ENCODE measurements at places on chromosomes 12 and 14. TPM values are rescaled to one million over a fixed set of nuclear protein-coding genes. Genes with fewer than 3 reads are reported as not detected.
A peak's percentile ranks its signal among the peaks of the same experiment; 100 is the strongest.

DNA sequence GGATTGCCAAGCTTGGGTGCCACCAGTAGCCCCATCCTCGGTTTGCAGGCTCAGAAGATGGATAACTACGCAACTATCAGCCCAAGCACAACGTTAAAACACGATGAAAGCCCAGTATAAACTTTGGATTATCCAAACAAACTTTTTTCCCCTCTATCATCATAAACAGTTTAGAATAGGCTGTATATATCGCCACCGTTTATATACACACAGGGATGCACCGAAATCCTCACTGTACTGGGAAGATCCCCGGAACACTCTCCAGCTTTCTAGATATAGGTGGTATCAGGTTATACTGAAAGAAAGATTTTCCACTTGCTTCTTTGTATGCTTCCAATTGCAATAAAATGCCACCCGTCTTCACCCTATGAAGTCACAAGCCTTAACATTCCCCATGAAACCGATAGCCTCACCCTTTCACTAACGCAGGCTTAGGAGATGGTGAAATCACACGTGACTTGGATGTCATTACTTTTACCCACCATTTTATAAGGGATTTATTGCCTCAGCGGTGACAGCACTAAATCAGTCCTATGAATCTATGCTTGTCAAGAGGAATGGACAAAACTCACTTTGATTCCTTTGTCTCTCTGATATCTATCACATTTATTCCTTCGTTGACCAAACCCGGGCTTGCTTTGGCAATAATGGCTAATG lies 207.6 kb upstream of the FOXN3 start:
- DNase-seq, result no peak
- H3K36me3 ChIP-seq, result no peaks in the 10 kb centered on the region
- no peak overlapping the region for H3K27ac ChIP-seq

DNA sequence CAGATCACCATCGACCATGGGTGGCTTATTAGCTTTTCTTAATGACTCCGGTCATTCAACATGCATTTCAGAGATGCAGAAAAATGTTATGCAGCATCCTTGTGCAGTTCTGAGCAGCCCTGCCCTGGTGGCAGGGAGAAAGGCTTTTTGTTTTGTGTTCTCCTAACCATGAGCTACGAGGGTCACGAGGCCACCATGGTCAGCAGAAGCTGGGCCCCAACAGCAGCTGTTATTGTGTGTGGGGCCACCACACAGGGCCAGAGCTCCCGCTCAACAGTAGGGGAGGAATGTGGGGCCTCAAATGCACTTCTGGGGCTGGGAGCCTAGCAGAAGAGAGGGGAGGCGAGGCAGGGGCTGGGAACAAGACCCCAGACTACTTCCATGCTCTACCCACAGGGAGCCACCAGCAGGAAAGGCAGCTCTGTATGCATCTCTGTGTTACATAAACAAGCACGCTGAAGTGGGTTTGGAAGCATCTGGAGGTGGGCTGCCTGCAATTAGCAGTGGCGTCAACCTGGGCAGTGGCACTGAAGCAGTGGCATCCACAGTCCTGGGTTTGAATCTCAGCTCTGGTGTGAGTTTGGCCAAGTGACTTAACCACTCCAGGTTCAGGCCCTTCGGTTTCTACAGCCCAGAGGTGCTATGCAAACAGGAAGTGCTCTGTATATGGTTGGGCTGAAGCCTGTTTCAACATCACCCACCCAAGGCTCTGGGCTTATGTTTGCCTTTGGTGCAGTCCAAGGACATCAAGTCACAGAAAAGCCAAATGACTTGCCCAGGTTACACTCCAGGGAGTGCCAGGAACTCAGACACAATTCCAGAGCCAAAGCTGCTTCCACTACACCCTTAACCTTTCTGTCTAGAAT lies 16.3 kb downstream of the GLTP start:
- H3K4me1 ChIP-seq, result peaks cover 9% of the 10 kb centered on the region
- H3K4me3 ChIP-seq, result no peak overlapping the region
- no peak for DNase-seq
- H3K27me3 ChIP-seq, result no peaks in the 10 kb centered on the region
- H3K27ac ChIP-seq, result no peak overlapping the region

GRCh38 chr12:89016970-89017778 lies 335.1 kb downstream of the DUSP6 start:
- DNase-seq, result peak; percentile 48
- H3K27me3 ChIP-seq, result no peaks in the 10 kb centered on the region
- H3K36me3 ChIP-seq, result no peaks in the 10 kb centered on the region
- H3K27ac ChIP-seq, result no peak overlapping the region
- H3K4me1 ChIP-seq, result no peaks in the 10 kb centered on the region

- H3K27me3 ChIP-seq, result no peaks in the 10 kb centered on the region
- no peak overlapping the region for H3K4me3 ChIP-seq
- peaks cover 8% of the 10 kb centered on the region for H3K4me1 ChIP-seq
- H3K36me3 ChIP-seq, result no peaks in the 10 kb centered on the region
- no peak for DNase-seq
Measured at GRCh38 chr14:64654246-64654900, 49.9 kb upstream of the PLEKHG3 start.

DNA sequence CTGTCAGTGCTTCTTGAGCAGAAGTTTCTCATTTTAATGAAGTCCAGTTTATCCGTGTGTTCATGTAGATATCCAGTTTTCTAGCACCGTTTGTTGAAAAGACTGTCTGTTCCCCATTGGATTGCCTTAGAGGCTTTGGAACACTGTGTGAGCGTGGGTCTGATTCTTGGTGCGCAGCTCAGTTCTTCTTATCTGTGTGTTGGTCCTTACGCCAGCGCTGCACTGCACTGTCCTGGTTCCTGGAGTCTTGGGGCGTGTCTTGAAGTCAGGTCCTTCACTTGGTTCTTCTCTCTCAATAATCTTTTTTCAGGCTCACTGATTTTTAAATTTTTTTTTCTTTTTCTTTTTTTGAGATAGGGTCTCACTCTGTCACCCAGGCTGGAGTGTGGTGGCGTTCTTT lies 25.5 kb downstream of the EP400 start:
- DNase-seq, result peak; percentile 72
- H3K36me3 ChIP-seq, result no peaks in the 10 kb centered on the region

GRCh38 chr12:89051065-89051677 lies 301.1 kb downstream of the DUSP6 start:
- no peaks in the 10 kb centered on the region for H3K4me1 ChIP-seq
- peak; percentile 26 for DNase-seq

The DCN gene
- total RNA-seq, result 144 TPM

The PMCH gene
- not detected for total RNA-seq
